ENCODE measurements at places on chromosomes 6 and 20. TPM values are rescaled to one million over a fixed set of nuclear protein-coding genes. Genes with fewer than 3 reads are reported as not detected.

GRCh38 chr6:143549221-143549948, 37.9 kb upstream of the FUCA2 start:
- H3K27ac ChIP-seq, result no peak overlapping the region
- H3K4me3 ChIP-seq, result no peak overlapping the region
- H3K36me3 ChIP-seq, result no peaks in the 10 kb centered on the region
- H3K27me3 ChIP-seq, result no peaks in the 10 kb centered on the region
- no peak for DNase-seq

SLC22A16 gene
- not detected for total RNA-seq

DNA sequence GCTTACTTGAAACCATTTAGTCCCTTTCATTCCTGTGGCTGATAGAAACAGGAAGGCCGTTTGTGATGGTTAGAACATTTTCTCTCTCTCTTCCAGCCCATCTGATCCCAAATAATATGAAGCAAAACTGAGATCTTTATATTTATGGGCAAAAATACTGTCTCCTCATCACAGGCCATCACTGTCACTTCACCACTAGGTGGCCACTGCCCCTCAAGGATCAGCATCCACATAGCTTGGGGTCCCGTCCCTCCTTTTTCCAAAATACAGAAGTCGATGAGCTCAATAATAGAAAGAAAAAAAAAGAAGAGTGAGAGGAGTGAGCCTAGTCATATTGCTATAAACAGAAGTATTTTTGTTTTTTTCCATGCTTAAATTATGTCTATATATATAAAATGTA, 46.4 kb upstream of the LAMP5 start:
- no peaks in the 10 kb centered on the region for H3K4me1 ChIP-seq
- no peak overlapping the region for H3K27ac ChIP-seq
- no peaks in the 10 kb centered on the region for H3K36me3 ChIP-seq
- DNase-seq, result no peak
- H3K27me3 ChIP-seq, result no peaks in the 10 kb centered on the region

DNA sequence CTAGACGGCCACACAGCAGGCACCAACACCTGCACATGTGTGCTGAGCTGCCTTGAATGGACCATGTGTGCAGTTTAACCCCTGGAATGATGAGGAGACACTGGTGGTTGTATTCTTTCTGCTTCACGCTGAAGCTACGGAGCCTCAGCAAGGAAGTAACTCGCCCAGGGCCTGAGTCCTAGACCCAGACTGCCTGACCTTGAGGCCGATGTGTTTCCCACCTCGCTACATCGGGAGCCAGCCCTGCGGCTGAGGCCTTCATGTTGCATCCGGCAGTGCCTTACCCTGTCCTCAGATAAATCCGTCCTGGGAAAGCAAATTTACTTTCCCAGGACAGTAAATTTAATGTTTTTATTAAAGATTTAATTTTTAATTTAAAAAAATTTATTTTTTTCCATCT, 110.0 kb upstream of the MTHFD1L start:
- no peaks in the 10 kb centered on the region for H3K27me3 ChIP-seq
- H3K36me3 ChIP-seq, result no peaks in the 10 kb centered on the region
- no peak overlapping the region for H3K4me3 ChIP-seq
- H3K4me1 ChIP-seq, result no peaks in the 10 kb centered on the region

DNA sequence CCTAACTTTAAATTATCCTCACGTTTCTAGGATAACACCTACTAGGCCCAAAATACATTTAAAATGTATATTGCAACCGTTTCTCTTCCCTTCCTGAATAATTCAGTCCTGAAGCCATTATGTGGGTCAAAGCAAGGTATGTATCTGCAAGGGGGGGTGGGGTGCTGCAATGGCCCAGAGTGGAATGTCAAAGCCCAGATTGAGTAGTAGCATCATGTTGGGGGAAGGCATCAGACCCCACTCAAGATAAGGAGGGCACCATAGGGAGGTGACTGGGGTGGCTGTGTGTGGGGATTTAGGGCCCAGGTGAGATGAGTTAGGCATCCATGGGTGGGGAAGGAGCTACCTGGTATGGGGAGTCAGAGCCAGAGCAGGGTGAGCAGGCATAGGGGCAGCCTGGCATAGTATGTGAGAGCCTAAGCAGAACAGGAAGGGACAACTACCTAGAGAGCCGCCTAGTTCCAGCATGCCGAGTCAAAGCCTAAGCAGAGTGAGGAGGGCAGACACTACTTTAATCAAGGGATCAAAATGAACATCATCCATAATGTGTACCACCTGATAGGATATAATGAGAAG, 48.2 kb downstream of the ZNF292 start:
- no peak for DNase-seq
- peaks cover 5% of the 10 kb centered on the region for H3K4me1 ChIP-seq
- H3K36me3 ChIP-seq, result peaks cover 2% of the 10 kb centered on the region
- H3K27ac ChIP-seq, result no peak overlapping the region
- H3K4me3 ChIP-seq, result no peak overlapping the region

DNA sequence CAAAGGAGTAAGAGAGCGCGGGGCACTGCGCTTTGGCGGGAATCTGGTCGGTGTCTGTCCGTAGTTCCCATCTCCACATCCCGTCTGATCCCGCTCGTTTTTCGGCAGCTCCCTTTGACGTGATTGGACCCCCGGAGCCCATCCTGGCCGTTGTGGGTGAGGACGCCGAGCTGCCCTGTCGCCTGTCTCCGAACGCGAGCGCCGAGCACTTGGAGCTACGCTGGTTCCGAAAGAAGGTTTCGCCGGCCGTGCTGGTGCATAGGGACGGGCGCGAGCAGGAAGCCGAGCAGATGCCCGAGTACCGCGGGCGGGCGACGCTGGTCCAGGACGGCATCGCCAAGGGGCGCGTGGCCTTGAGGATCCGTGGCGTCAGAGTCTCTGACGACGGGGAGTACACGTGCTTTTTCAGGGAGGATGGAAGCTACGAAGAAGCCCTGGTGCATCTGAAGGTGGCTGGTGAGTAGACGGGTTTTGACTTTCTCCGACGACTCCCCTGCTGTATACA, 1.4 kb downstream of the BTN1A1 start:
- H3K27me3 ChIP-seq, result peaks cover 2% of the 10 kb centered on the region
- H3K27ac ChIP-seq, result no peak overlapping the region
- H3K36me3 ChIP-seq, result no peaks in the 10 kb centered on the region
- H3K4me3 ChIP-seq, result peak overlapping the region; percentile 38
- peaks cover 14% of the 10 kb centered on the region for H3K4me1 ChIP-seq
- peak; percentile 20 for DNase-seq

DNA sequence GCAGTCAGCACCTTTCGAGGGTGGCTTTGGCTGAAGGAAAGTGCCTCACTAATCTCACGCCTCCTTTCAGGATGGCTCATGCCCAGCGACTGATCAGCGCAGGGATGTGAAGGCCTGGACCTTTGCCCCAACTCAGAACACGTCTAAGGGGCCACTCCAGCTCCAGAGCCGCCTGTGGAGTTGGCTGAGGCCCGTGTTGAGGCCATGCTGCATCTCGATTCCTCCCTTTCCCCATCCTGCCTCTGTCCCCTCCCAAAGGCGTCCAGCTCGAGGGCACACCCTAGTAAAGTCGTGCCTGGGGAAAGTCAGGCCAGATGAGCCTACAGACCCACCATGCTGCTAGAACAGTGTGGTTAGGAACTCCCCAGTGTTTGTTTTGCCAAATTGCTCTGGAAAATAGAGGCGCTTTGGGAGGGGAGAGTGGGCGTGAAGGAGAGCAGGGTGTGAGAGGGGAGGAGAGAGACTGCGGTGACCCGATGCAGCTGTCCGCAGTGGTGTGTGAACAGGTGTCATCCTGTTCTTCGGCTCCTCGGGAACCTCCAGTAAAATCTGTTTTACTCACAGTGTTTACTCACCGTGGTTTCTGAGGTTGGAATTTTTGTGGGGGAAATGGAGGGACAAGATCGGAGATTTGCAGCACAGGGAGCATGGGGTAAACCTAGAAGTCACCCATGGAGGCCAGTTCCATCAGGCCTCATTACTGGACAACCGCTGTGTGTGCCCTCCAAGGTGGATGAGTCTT, 85.0 kb upstream of the PMEPA1 start:
- no peak overlapping the region for H3K27ac ChIP-seq
- H3K27me3 ChIP-seq, result peaks cover 18% of the 10 kb centered on the region
- no peak for DNase-seq
- H3K36me3 ChIP-seq, result no peaks in the 10 kb centered on the region

- no peak overlapping the region for H3K4me3 ChIP-seq
- no peak overlapping the region for H3K27ac ChIP-seq
- H3K36me3 ChIP-seq, result no peaks in the 10 kb centered on the region
Measured at GRCh38 chr6:111416529-111416928, 66.5 kb downstream of the REV3L start.

- no peaks in the 10 kb centered on the region for H3K27me3 ChIP-seq
- no peak overlapping the region for H3K27ac ChIP-seq
- H3K4me3 ChIP-seq, result no peak overlapping the region
Measured at GRCh38 chr6:161044335-161044734, 52.8 kb downstream of the MAP3K4 start.

- DNase-seq, result no peak
- no peaks in the 10 kb centered on the region for H3K27me3 ChIP-seq
- H3K4me1 ChIP-seq, result peaks cover 17% of the 10 kb centered on the region
- peaks cover 10% of the 10 kb centered on the region for H3K36me3 ChIP-seq
- H3K27ac ChIP-seq, result no peak overlapping the region
Measured at GRCh38 chr6:90195094-90195829, 101.4 kb downstream of the BACH2 start.

DNA sequence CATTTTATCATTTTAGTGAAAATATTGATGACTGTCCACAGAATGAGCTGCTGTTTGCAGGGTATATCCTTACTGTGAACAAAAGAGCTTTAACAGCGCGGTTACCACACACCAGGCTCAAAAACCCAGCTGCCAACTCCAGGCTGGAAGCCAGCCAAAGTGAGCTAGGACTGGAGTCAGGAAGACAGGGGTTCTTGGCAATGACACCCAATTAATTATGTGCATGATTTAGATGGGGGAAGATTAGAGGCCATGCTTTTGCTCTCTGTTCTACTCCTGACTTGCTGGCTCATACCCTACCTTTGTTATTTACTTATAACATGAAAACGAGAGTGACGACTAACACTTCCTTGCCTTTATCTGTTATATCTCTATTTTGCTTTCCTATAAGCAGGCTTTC, 128.9 kb upstream of the SHLD1 start:
- H3K4me1 ChIP-seq, result no peaks in the 10 kb centered on the region
- no peaks in the 10 kb centered on the region for H3K36me3 ChIP-seq
- no peak overlapping the region for H3K27ac ChIP-seq
- DNase-seq, result no peak
- H3K4me3 ChIP-seq, result no peak overlapping the region
- no peaks in the 10 kb centered on the region for H3K27me3 ChIP-seq

- no peak overlapping the region for H3K27ac ChIP-seq
- H3K4me3 ChIP-seq, result no peak overlapping the region
- no peaks in the 10 kb centered on the region for H3K4me1 ChIP-seq
- no peaks in the 10 kb centered on the region for H3K27me3 ChIP-seq
Measured at GRCh38 chr6:4891141-4891540, 112.7 kb downstream of the RPP40 start.

DNA sequence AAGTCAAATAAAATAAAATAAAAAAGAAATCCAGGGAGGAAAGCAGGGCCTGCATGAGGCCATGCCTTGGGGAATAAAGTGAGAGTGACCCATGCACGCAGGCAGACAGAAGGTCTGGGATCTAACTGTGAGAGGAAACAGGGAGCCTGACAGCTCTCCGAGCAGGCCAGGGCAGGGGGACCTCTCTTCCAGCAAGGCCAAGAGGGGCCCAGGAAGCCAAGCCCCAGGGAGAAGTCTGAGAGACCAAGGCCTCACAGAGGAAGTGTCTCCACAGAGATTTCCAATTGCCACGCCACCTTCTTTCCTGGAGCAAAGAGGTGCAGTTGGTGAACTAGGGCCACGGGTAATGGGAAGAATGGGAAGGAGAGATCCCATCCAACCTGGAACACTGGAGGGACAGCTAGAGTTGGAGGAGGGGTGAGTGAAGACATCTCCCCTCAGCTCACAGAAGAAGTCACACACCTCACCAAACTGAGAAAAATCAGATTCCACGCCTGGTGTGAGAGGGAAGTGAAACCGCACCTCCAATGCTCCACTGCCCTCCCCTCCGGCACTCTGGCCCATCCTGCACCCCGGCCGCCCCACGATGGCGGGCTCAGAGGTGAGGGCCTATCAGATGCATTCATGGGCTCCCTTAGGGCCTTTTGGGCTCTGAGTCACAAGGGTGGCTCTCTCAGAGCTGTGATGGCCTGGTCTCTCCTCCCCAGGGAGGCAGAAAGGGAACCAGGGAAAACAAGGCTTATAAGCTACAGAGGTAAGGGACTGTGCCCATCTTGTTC, 25.1 kb upstream of the TAF8 start:
- H3K36me3 ChIP-seq, result peaks cover 11% of the 10 kb centered on the region
- H3K4me3 ChIP-seq, result no peak overlapping the region
- no peak for DNase-seq
- H3K27me3 ChIP-seq, result no peaks in the 10 kb centered on the region

DNA sequence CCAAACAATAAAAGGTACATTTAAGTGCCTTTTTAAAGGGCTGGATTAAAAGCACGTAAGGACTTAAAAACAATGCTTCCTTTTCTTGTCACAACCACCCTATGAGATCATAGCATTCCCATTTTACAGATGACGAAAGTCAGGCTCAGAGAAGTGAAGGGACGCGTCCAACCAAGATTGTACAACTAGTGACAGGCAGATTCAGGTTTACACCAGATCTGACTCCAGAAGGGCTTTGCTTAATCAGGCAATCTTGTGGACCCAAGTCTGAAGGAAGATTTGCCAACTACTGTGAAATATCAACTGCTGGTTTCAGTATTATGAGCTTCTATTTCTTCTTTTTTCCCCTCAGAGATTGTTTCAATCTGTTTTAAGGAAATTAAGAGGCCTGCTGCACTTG, 877 bp downstream of the ENPP4 start:
- H3K4me1 ChIP-seq, result peaks cover 8% of the 10 kb centered on the region
- no peaks in the 10 kb centered on the region for H3K36me3 ChIP-seq
- peak; percentile 20 for DNase-seq
- no peaks in the 10 kb centered on the region for H3K27me3 ChIP-seq
- H3K27ac ChIP-seq, result peak overlapping the region; percentile 71

MUCL3 gene
- not detected for total RNA-seq

SCRT2 gene
- total RNA-seq, result not detected

COL20A1 gene
- total RNA-seq, result not detected

DNA sequence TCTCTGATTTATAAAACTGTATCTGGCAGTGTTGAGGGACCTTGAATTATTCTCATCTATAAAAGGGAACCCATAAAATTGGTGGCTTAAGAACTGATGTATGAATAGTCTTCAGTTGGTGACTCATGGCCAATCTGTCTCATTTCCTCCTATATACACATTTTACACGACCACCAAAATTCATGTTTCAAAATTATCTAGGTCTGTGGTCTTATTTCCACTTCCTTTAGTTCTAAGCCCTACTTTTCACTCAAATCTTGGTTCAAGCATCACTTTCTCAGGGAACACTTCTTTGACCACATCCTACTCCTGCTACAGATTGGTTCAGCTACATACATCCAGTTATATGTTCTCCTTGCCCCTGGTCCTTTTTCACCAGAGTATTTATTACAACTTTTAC, 18.6 kb upstream of the ENPP1 start:
- no peak for DNase-seq
- no peaks in the 10 kb centered on the region for H3K36me3 ChIP-seq
- H3K4me3 ChIP-seq, result no peak overlapping the region
- no peak overlapping the region for H3K27ac ChIP-seq

DLK2 gene
- total RNA-seq, result 1.3 TPM

All from T-cell (primary cell).